ENCODE measurements at places on chromosomes 3 and 15. TPM values are rescaled to one million over a fixed set of nuclear protein-coding genes. Genes with fewer than 3 reads are reported as not detected.

CCDC13 gene
- 1.4 TPM for total RNA-seq

GRCh38 chr3:197953325-197953724, 3.3 kb downstream of the RPL35A start:
- DNase-seq: no peak
- H3K4me3 ChIP-seq: no peak overlapping the region
- H3K27ac ChIP-seq: peak overlapping the region; percentile 13
- no peaks in the 10 kb centered on the region for H3K27me3 ChIP-seq
- peaks cover 13% of the 10 kb centered on the region for H3K36me3 ChIP-seq

- DNase-seq: no peak
- no peaks in the 10 kb centered on the region for H3K4me1 ChIP-seq
- H3K27ac ChIP-seq: no peak overlapping the region
Observed at GRCh38 chr3:75341324-75342067, 322.6 kb upstream of the FRG2C start.

GRCh38 chr15:101441696-101442095, 47.8 kb downstream of the PCSK6 start:
- DNase-seq: no peak
- no peak overlapping the region for H3K4me3 ChIP-seq
- no peaks in the 10 kb centered on the region for H3K27me3 ChIP-seq
- H3K36me3 ChIP-seq: no peaks in the 10 kb centered on the region

CCDC80 gene
- not detected for total RNA-seq

GRCh38 chr3:101900316-101900715, 51.0 kb downstream of the NFKBIZ start:
- no peak overlapping the region for H3K4me3 ChIP-seq
- H3K27ac ChIP-seq: no peak overlapping the region
- H3K36me3 ChIP-seq: no peaks in the 10 kb centered on the region
- no peak for DNase-seq
- H3K27me3 ChIP-seq: no peaks in the 10 kb centered on the region
- no peaks in the 10 kb centered on the region for H3K4me1 ChIP-seq

NME9 gene
- total RNA-seq: 0.51 TPM

DNA sequence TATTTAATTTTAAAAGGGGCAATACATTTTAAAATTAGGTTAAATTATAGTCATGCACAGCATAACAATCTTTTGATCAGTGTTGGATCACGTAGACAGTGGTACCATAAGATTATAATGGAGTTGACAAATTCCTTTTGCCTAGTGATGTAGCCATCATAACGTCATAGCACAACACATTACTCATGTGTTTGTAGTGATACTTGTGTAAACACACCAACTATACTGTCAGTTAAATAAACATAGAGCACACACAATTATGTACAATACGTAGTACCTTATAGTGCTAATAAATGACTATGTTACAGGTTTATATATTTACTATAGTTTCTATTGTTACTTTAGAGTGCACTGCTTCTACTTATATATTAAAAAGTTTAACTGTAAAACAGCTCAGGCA, 31.2 kb downstream of the FOXB1 start:
- no peak overlapping the region for H3K27ac ChIP-seq
- DNase-seq: no peak
- peaks cover 7% of the 10 kb centered on the region for H3K27me3 ChIP-seq

Measured in T-cell (primary cell).